Right ventricle myocardium superior (tissue), 1 donor: ENCODE measurements at places on chromosomes 7 and 10. TPM values are rescaled to one million over a fixed set of nuclear protein-coding genes. Genes with fewer than 3 reads are reported as not detected.

- DNase-seq = no peak
These were observed 1.2 kb downstream of the GAL3ST4 start for GRCh38 chr7:100166970-100167911.

GRCh38 chr10:50982989-50983388, 91.3 kb upstream of the PRKG1 start:
- no peak for DNase-seq

GRCh38 chr10:78266741-78267469, 233.2 kb downstream of the RPS24 start:
- DNase-seq = no peak

DNA sequence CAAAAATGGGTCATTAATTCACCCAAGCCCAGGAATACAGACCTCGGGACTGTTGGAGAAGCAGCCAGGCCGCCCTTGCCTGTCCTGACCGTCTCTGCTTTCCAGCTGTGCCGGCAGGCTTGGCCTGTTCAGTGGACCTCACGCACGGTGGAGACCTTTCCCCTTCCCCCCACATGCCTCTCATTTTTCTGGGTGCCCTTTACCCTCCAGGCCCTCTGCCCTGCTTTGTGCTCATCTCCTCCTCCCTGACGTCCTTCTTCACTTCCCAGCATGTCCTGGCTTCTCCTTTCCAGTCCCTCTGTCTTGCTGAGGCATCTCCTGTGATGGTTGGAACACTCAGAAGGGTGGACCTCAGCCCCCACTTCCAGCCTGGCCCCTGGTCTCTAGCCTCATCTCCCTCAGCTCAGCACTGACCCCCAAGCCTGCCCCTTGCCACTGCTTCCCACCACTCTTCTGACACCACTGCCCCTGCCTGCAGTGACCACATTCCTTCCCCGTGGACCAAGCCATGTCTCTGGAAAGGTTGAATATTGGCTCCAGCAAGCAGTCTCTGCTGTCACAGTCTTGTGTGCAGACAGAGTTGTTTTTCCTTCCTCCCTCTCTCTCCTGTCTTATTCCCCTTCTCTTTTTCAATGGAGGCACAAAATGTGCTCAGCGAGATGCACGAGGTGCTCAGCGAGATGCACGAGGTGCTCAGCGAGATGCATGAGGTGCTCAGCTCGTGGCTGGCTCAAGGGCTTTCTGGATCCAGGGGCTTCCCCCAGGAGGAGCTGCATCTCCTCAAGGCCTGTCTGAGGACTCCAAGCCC, 14.9 kb downstream of the BAG3 start:
- peak; percentile 45 for DNase-seq

GRCh38 chr7:24283554-24283896, 465 bp upstream of the NPY start:
- no peak for DNase-seq

- DNase-seq = no peak
These were observed 16.5 kb upstream of the UBE2D1 start for GRCh38 chr10:58318346-58318745.

Gene VSTM4
- 22.4 TPM for total RNA-seq

Gene SEMA3E
- total RNA-seq = 0.27 TPM

Gene DOCK4
- total RNA-seq = 14.9 TPM
